Sciatic nerve (tissue), 2 donors: ENCODE measurements at places on chromosomes 12 and 14. TPM values are rescaled to one million over a fixed set of nuclear protein-coding genes. Genes with fewer than 3 reads are reported as not detected.
A peak's percentile ranks its signal among the peaks of the same experiment; 100 is the strongest.

The ENDOU gene
- total RNA-seq, result 0.40 TPM

The LRFN5 gene
- 10.9 TPM for total RNA-seq

DNA sequence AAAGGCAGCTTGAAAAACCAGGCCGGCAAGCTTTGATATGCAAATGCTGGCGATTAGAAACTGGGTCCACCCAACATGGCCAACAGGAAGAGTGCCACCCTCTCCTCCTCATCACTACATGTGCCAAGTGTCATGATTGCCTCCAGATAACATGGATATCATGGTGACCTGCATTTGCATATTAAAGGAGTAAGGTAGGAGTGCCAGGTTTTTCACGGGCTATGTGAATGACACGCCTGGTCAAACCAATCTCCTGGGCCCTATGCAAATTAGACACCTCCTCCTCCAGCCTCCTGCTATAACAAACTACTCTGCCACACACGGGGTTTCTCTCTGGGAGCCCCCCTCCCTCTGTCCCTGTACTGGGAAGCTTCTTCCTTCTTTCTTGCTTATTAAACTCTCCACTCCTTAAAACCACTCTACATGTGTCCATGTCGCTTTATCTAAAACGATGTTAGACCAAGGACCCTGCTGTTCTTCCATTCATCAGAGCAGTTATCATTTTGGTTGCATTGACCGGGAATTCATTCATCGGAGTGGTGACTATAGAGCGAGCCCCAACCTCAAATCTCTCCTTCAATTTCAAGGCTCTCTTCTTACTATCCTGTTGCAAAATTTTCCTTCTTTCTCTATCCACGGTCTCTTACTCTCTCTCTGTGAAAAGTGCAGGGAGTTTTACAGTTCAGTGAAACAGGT is 27.5 kb downstream of the APOBEC1 start:
- DNase-seq, result no peak

The OTOGL gene
- 0.22 TPM for total RNA-seq

DNA sequence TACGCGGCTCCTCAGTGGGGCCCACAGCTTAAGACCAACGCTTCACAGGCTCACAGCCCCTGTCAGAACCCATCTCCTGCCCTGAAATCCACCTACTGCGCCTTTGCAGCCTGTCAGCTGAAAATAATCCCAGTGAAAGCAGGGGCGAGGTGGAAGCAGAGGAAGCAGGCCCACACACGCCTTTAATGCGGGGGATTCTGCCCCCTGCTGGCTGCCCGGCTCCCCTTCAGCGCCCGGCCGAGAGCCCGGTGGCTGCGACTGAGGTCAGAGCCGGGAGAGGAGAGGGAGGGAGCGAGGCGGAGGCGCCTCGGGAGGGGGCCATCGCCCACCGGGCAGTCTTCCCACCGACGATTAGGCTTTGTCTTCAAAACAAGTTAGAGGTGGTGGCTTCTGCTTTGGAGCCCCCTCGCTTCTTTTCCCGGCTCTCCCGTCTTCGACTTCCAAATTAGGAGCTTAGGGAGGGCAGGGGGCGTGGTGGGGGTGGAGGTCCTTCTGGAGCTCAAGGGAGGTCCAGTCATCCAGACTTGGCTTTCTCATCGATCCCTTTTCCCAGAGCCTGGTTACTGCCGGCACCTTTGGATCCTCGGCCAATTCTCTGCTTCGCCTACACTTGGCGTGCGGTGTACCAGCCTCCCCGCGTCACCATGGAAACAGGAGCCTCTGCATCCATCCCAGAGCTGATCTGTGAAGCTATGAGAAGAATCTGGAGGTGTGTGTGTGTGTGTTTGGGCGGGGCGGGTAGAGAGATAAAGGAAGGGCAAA is 25.2 kb upstream of the RND1 start:
- peak; percentile 89 for DNase-seq

- no peak for DNase-seq
These were observed 152.7 kb downstream of the DPF3 start for GRCh38 chr14:72740966-72741825.

The PDE3A gene
- total RNA-seq, result 10.1 TPM

GRCh38 chr14:61704554-61704953 is 9.2 kb downstream of the HIF1A start:
- no peak for DNase-seq

DNA sequence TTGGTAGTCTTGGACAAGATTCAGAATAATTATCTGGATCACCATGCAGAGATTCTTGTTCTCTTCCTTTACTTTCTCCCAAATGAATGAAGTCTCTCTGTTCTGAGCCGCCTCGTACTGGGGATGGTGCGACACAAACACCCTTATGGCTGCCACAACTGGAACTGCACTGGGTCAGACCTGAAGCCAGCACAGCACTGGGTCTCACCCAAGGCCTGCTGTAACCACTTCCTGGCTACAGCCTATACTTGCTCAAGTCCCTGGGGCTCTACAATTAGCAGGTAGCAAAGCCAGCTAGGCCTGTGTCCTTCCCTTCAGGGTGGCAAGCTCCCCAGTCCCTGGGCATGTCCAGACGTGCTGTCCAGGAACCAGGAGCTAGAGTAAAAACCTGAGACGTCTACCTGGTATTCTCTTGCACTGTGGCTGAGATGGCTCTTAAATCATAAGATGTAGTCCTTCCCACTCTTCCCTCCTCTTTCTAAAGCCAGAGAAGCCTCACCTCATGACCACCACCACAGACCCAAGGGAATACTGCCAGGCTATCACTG is 27.6 kb downstream of the IFNG start:
- no peak for DNase-seq

GRCh38 chr14:44180975-44181374 is 326.1 kb downstream of the FSCB start:
- no peak for DNase-seq

The PMCH gene
- total RNA-seq, result not detected

GRCh38 chr12:122876731-122877130 is 19.2 kb downstream of the VPS37B start:
- no peak for DNase-seq

- no peak for DNase-seq
These were observed 1095.2 kb downstream of the FSCB start for GRCh38 chr14:43411841-43412240.

The TCL1B gene
- total RNA-seq, result not detected

- no peak for DNase-seq
These were observed 89.2 kb downstream of the OTOGL start for GRCh38 chr12:80188576-80188975.

The SERPINA5 gene
- total RNA-seq, result 8.8 TPM

The CELA1 gene
- not detected for total RNA-seq

GRCh38 chr12:41140117-41140516 is 48.0 kb upstream of the PDZRN4 start:
- no peak for DNase-seq

DNA sequence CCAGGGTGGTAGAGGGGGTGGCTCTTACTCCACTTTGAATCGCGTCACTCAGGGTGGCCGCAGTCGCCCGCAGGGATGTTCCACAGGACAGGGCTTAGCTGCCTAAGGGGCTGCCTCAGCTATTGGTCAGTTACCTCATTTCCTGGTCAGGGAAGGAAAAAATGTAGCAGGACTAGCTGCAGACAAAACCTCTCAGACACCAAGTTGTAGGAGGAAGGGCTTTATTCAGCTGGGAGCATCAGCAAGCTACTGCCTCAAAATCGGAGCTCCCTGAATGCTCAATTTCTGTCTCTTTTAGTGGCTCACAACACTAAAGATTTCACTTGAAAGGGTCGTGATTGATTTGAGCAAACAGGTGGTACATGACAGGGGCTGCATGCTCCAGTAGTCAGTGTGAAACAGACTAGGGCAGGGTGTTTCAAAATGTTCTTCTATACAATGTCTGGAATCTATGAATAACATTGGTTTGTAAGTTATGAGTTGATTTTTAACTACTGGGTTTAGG is 6.4 kb upstream of the CLEC6A start:
- DNase-seq, result no peak

- DNase-seq, result no peak
These were observed 3.6 kb upstream of the TMED2 start for GRCh38 chr12:123580772-123581171.

GRCh38 chr14:95452176-95452892 is 64.1 kb downstream of the SYNE3 start:
- DNase-seq, result no peak

DNA sequence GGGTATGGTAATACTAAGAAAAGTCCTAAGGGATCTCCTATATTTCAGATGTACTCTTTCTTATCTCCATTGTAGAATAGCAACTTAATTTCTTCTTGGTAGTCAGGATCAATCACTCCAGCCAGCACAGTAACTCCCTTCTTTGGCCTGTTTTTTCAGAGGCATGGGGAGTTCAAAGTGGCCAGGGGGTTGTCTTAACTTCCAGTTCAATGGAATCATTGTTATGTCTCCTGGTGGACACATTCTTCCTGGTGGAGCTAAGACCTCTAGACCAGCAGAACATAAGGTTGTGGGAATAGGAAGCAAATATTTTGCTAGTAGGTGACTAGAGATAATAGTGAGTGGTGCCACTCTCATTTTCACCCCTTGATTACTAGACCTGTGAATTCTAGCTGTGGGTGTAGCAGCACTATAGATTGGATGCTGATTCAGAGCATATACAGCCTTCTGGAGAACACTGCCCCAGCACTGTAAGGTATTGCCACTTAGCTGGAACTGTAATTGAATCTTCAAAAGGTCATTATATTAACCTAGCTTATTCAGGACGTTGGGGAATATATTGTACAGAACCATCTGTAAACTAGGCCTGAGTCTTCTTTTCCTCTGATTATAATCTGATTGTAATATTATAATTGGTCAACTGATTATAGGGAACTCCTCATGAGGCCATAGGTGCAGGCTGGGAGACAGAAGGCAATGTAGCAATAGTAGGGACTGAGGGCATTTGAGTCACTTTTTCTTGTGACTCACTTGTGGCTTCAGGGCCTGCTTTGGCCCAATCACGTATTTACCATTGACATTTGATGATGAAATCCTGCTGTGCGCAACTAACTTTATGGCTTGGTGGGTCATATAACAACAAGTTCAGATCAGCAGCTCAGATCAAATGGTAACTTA is 60.2 kb upstream of the ATP2B1 start:
- no peak for DNase-seq

The DLGAP5 gene
- total RNA-seq, result 0.31 TPM

GRCh38 chr12:124678421-124678893 is 111.0 kb upstream of the NCOR2 start:
- DNase-seq, result no peak

The GPR65 gene
- 2.7 TPM for total RNA-seq

The HRK gene
- 0.22 TPM for total RNA-seq

DNA sequence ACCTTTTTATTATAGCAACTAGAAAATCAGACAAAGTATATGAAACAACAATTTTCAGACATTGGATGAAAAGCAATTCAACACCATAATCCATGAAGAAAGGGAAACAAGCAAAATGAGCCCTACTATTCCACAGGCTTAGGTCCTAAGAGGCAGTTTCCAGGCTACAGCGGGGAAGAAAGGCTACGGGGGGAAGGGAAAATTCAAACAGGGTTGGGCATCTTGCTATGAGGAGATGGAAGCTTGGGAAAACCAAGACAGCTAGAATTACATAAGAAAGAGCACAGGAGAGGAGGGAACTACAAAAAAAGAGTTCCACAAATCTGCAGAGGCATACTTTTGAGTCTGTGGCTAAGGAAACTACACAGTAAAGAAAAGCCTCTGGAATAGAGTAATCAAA is 356.0 kb upstream of the CLEC14A start:
- DNase-seq, result no peak

GRCh38 chr12:109261087-109261486 is 48.0 kb downstream of the FOXN4 start:
- no peak for DNase-seq

The CYP27B1 gene
- total RNA-seq, result 0.98 TPM

DNA sequence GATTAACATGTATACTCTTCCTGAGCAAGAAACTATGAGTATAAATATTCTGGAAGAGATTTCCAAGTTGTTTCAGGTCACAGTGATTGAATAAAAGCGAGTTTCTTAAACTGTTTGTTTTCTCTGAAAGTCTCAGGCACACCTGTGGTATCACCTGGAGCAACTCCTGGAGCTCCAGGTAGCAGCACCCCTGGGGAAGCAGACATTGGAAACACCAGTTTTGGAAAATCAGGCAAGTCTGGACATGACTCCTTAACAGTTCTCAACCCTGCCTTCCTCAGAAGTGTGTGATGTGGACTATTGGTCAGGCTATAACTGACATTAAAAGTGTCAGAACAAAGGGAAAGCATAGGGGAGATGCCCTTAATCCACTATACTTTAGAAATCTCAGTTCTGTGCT is 217.6 kb upstream of the CNTN1 start:
- DNase-seq, result no peak

GRCh38 chr14:75453817-75454434 is 26.1 kb downstream of the JDP2 start:
- no peak for DNase-seq

- DNase-seq, result no peak
These were observed 395.3 kb downstream of the AEBP2 start for GRCh38 chr12:19834592-19834991.

The VSX2 gene
- not detected for total RNA-seq

- no peak for DNase-seq
These were observed 28.6 kb upstream of the CACNA2D4 start for GRCh38 chr12:1947081-1947480.

DNA sequence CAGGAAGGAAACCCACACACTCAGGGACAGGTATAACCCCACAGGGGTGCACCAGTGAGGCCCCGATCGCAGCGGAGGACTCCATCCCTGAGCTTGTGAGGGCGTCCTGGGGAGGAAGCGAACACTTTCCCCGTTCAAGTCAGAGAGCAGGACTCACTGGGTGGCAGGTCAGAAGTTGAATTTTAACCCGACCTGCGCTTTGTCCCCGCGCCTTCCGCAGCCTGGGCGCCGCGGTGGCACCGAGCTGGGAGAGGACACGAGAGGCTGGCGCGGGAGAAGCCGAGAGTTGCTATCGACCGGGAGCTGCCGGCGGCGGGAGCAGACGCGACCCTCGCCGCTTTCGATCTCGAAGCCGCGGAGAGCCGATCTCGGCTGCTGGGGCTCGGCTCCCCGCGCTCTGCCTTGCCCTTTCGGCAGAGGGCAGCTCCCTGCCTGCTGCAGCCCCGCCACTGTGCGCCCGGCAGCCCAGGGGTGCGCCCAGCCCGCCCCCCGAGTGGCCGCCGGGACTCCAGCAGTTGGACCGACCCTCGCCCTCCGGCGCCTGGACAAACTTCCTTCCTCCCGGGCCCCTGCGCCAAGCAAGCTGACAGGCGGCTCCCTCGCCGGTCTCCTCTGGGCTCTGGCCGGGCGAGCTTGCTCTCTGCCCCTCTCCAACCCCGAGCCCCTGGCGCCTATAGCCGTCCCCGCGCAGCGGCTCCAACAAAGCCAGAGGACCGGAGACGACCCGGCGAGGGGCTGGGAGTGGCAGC is 918 bp downstream of the LIN7A start:
- DNase-seq, result peak; percentile 64

The KITLG gene
- total RNA-seq, result 32.1 TPM

The SERPINA10 gene
- not detected for total RNA-seq

GRCh38 chr14:52080808-52081755 is 12.2 kb upstream of the NID2 start:
- DNase-seq, result no peak
